ENCODE measurements at places on chromosomes 1 and 21. TPM values are rescaled to one million over a fixed set of nuclear protein-coding genes. Genes with fewer than 3 reads are reported as not detected.
A peak's percentile ranks its signal among the peaks of the same experiment; 100 is the strongest.

DNA sequence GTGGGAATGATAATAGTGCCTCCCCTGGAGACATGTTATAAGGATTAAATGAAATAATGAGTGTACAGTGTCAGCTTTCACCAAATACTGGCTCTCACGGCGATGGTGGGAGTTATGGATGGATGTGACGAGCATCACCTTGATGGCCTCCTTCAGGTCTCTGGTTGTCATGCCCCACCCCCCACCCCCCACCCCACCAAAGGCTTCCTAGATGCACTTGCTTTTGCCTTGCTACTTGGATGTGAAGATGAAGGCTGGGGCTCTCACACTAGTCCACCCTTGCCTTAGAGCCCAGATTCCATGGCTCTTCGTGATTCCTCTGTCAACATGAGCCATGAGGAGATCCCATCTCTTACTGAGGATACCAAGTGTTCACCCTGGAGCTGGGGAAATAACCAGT is 412.3 kb downstream of the NPHP4 start:
- no peak for DNase-seq

DNA sequence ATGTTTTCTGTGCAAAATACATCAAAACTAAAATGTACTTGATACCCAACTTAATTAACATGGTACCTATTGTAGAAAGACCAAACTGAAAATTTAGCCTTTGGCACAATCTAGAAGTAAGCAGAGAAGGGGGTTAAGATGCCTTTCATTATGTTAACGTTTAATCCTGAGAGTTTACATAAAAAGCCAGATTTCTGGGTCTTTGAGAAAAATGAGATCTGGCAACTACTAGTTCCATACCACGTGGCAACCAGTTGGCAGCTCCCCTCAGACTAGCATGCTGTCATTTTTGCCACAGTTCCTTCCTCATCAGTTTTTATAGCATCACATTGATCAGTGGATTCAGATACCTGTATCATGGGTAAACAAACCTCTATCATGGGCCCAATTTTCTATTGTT is 1.5 kb downstream of the RO60 start:
- no peak for DNase-seq

DNA sequence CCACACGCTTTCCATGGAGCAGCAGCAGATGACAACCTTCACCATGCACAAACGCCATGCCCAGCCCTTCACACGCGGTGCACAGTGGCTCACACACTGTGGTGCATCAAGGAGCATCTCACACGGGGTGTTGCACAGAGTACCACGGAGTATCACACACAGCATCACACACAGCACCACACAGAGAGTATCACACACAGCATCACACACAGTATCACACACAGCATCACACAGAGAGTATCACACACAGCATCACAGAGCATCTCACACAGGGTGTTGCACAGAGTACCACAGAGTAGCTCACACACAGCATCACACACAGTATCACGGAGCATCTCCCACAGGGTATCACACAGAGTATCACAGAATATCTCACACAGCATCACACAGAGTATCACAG is 122.2 kb upstream of the RAB4A start:
- DNase-seq, result no peak

Gene MATN1
- polyA plus RNA-seq, result 0.23 TPM

DNA sequence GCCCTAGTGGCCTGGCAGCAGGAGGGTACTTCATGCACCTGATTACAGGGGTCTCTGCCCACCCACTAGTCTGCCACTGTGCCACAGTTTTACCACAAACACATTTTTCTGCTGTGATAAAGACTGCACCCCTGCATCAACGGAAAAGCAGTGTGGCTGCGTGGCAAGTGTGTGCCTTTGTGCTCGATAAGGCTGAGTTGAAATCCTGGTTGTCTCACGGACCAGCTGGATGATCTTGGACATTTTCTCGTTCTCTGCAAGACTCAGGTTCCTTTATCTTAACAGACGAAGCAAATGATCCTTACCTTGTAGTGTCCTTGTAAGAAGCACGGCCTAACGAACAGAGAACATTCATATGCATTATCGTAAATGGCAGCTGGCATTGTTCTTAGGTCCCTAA is 10.2 kb downstream of the GRHL3 start:
- no peak for DNase-seq

Gene UAP1
- polyA plus RNA-seq, result 40.2 TPM

DNA sequence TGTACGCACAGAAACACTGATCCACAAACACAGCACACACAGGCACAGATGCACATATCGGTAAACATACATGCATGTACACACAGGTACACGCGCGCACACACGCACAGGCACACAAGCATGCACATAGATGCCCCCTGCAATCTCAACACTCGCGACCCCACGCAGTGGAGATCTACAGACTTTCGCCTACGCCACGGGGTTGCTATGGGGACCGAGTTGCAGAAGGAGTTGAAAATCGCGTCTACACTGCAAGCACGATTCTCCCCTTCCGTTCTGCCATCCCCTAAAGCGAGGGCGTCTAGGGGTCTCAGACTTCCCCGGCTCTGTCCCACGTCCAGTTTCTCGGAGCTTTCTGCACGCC is 826 bp downstream of the TRIM17 start:
- DNase-seq, result no peak

GRCh38 chr1:219323426-219323825 is 149.7 kb downstream of the LYPLAL1 start:
- no peak for DNase-seq

GRCh38 chr1:99384021-99384420 is 119.7 kb downstream of the PLPPR4 start:
- no peak for DNase-seq

Gene TNFRSF4
- 1.0 TPM for polyA plus RNA-seq

DNA sequence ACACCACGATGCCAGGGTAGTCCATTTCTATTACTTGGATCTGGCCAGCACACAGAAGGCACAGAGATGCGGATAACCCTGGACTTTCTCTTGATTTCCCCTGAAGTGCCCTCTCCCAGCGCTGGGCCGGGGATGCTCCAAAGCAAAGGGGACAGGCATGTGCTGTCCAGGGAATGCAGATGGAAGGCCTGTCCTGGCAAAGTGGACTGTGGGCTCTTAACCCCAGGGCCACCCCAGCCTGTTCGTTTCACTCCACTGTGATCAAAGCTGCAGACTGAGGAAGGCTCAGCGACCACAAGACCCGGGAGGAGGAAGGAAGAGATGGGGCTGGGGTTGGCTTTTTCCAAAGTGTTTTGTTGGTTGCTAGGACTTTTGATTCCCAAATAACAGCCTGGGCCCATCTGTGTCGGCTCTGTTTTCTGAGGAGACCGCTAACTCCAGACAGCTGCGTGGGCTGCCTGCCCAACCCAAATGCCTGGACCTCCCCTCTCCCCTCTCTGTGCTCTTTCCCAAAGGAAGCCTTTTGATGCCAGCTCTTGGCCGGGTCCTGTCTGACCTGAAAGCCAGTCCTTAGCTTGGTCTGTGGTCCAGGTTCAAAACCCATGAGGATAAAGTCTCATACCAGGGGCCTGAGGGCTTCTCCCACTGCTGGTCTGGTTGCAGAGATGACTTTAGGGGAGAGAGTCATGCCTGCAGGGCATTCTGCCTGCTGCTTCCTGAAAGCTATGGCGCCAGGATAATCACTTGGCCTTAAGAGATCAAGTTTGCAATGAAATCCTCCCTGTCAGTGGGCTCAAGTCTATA is 119.6 kb upstream of the CD34 start:
- peak; percentile 76 for DNase-seq

Gene MIXL1
- polyA plus RNA-seq, result 0.23 TPM
